ENCODE measurements at places on chromosomes 12 and 14. TPM values are rescaled to one million over a fixed set of nuclear protein-coding genes. Genes with fewer than 3 reads are reported as not detected.

RNASE7 gene
- not detected for total RNA-seq

KITLG gene
- 8.6 TPM for total RNA-seq

DNA sequence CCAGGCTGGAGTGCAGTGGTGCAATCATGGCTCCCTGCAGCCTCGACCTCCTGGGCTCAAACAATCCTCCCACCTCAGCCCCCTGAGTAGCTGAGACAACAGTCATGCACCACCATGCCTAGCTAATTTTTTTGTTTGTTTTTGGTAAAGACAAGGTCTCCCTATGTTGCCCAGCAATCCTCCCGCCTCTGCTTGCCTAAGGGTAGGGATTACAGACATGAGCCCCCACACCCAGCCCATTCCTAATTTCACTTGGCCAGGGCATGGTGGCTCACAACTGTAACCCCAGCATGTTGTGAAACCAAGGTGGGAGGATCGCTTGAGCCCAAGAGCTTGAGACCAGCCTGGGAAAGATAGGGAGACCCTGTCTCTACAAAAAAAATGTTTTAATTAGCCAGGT is 9.1 kb downstream of the DAD1 start:
- no peak overlapping the region for H3K4me3 ChIP-seq
- H3K4me1 ChIP-seq: peaks cover 29% of the 10 kb centered on the region
- no peak for DNase-seq
- no peaks in the 10 kb centered on the region for H3K27me3 ChIP-seq
- H3K27ac ChIP-seq: no peak overlapping the region
- peaks cover 9% of the 10 kb centered on the region for H3K36me3 ChIP-seq

- peaks cover 75% of the 10 kb centered on the region for H3K36me3 ChIP-seq
- peak overlapping the region; percentile 47 for H3K4me3 ChIP-seq
- peak overlapping the region; percentile 67 for H3K27ac ChIP-seq
- H3K4me1 ChIP-seq: peaks cover 58% of the 10 kb centered on the region
- DNase-seq: no peak
- H3K27me3 ChIP-seq: no peaks in the 10 kb centered on the region
Observed at GRCh38 chr14:73717711-73718417, 3.7 kb upstream of the PNMA1 start.

GRCh38 chr14:32384464-32384863 is 55.4 kb downstream of the AKAP6 start:
- no peak for DNase-seq
- no peak overlapping the region for H3K27ac ChIP-seq
- H3K4me3 ChIP-seq: no peak overlapping the region
- no peaks in the 10 kb centered on the region for H3K4me1 ChIP-seq
- H3K36me3 ChIP-seq: no peaks in the 10 kb centered on the region
- no peaks in the 10 kb centered on the region for H3K27me3 ChIP-seq

- no peak for DNase-seq
- H3K27ac ChIP-seq: no peak overlapping the region
- H3K27me3 ChIP-seq: no peaks in the 10 kb centered on the region
- no peak overlapping the region for H3K4me3 ChIP-seq
Observed at GRCh38 chr12:56153678-56154065, 1.3 kb downstream of the MYL6B start.

DNA sequence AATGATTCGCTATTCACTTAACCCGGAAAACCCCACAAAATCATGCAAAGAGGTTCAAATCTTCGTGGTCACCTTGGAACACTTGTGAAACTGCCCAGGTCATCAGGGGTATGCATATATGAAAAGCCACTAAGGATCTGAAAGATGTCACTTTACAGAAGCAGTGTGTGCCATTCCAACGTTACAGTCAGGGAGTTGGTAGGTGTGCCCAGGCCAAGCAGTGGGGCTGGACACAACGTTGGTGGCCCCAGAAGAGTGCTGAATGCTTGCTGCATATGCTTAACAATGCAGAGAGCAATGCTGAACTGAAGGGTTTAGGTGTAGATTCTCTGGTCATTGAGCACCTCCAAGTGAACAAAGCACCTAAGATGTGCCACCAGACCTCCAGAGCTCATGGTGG is 51.1 kb upstream of the EIF5 start:
- H3K36me3 ChIP-seq: no peaks in the 10 kb centered on the region
- DNase-seq: no peak
- H3K4me1 ChIP-seq: peaks cover 28% of the 10 kb centered on the region
- H3K27me3 ChIP-seq: peaks cover 97% of the 10 kb centered on the region
- no peak overlapping the region for H3K4me3 ChIP-seq
- no peak overlapping the region for H3K27ac ChIP-seq

DNA sequence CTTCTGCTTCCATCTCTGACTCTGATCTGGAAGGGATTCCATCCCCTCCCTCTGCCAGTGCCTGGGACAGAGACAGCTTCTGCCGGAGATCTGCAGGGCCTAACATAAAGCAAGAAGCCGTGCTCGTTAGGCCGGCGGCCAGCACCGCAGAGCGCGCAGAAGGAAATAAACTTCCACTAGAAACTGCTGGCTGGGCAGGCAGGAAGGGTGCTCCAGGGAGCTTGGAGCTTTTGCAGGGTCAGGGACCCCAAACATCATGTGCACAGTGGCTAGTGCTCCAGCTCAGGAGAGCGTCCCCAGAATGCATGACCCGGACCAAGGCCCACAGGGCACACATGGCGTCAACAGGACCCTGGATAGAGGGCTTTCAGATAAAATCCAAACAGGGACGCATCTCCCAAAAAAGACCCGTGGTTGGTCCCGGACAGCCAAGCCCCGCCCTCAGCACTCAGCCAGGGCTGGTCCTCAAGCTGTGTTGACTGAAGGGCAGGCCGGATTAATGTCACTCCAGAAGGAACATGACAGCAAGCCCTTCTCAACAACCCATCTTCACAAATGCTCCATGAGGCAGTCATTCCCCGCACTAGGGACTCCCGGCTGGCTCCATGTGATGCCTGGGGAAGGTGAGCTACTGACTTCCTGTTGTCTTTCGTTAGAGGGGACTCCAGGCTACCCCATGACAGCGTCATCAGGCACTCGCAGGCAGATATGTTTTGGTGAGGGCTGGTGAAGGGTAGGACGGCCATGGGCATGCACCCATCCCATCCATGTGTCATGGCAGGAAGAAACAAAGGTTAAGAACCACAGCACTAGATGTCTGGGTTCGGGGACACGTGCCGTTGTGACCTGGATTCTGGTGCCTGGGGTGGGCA is 121.5 kb downstream of the CALM1 start:
- H3K36me3 ChIP-seq: no peaks in the 10 kb centered on the region
- no peak overlapping the region for H3K4me3 ChIP-seq
- peaks cover 69% of the 10 kb centered on the region for H3K4me1 ChIP-seq
- no peak for DNase-seq

DNA sequence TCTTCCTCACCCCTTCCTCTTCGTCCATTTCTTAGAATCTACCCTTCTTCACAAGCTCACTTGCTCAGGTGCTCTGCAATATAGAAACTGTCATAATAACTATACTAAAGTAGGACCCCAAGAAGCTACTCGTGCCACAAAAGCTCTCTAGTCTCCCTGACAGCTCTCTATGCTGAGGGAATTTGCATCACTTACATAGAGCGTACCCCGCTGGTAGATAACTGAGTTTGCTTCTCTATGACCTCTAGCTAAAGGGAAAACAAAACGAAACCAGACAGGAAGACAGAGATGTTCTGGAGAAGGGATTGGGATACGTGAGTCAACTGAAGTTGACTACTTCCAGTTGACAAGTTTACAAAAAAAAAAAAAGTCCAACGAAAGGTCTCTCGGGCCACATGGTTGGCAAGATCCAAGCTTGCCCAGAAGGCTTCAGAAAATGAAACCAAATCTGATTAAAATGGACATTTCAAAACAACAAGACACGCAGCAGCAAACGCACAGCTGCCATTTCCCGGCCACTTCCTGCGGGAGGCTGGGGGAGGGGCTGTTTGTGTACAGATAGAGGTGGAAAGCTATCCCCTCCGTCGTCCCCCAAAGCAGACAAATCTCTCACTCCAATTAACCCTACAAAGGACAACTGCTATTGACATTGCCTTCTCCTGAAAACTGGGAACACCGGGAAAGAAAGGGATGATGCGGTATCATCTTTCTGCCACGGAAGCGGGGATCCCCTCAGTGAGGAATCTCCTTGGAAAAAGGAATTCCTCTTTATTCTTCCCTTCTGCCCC is 1.3 kb downstream of the BAZ2A start:
- H3K36me3 ChIP-seq: peaks cover 12% of the 10 kb centered on the region
- peaks cover 97% of the 10 kb centered on the region for H3K4me1 ChIP-seq
- DNase-seq: peak; percentile 65
- no peaks in the 10 kb centered on the region for H3K27me3 ChIP-seq
- H3K4me3 ChIP-seq: peak overlapping the region; percentile 100
- H3K27ac ChIP-seq: peak overlapping the region; percentile 93

DNA sequence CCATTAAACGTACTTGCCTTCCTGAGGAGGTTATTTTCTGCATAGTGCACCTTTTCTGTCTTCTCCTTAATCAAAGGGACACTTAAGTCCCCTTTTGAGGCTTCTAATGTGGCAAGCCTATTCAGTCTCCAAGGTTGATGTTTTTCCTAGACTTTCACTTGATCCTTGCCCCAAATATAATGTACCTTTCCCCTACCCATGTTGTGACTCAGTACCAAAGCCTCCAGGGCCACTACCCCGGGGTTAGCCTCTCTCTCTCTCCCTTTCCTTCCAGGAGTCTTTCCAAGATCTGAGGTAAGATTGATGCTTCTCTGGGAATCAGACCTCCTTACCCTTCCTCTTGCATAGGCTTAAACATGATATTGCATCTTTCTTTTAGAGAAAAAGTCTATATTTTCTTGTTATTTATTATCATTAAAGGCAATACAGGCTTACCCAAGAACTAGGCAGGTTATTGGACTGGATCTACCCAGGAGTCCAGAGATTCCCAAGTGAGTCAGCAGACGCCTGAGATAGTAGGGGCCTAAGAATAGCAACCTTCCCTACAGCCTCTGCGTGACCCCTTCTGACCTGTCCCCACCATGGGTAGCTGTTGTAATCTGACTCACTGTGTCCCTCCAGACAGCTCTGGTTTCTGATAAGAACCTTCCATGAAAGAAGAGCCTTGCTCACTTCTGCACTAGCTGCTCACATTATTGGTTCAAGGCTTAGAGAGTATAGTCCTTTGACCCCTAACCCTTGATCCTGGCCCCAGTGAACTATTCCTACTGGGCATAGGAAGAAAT is 172.9 kb downstream of the ZFP36L1 start:
- peaks cover 34% of the 10 kb centered on the region for H3K4me1 ChIP-seq
- peak overlapping the region; percentile 81 for H3K27ac ChIP-seq
- H3K4me3 ChIP-seq: no peak overlapping the region
- H3K27me3 ChIP-seq: no peaks in the 10 kb centered on the region

DNA sequence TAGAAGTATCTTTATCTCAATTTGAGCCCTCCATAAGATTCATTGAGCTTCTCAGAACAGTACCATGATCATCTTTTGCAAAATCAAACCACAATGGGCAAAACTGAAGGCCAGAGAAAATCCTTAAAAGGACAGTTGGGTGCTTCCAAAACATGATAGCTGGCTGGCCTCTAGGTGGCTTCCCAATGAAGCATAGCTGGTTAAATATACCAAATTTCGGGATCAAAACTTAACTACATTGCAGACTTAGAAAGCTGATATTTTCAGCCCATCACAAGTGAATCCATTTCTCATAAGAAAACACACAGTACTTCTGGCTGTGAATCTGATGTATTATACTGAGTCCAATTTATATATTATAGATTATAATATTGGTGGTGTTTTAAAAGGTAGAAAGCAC is 15.3 kb upstream of the PIK3C2G start:
- H3K4me1 ChIP-seq: no peaks in the 10 kb centered on the region
- no peak overlapping the region for H3K27ac ChIP-seq
- no peak overlapping the region for H3K4me3 ChIP-seq
- no peak for DNase-seq
- no peaks in the 10 kb centered on the region for H3K36me3 ChIP-seq

GRCh38 chr14:52417139-52417538 is 103.0 kb downstream of the PTGER2 start:
- no peaks in the 10 kb centered on the region for H3K36me3 ChIP-seq
- no peaks in the 10 kb centered on the region for H3K4me1 ChIP-seq
- DNase-seq: no peak
- H3K4me3 ChIP-seq: no peak overlapping the region
- H3K27ac ChIP-seq: no peak overlapping the region

GRCh38 chr12:88496891-88497371 is 83.3 kb downstream of the KITLG start:
- peaks cover 10% of the 10 kb centered on the region for H3K36me3 ChIP-seq
- no peak overlapping the region for H3K4me3 ChIP-seq
- no peaks in the 10 kb centered on the region for H3K4me1 ChIP-seq
- no peak overlapping the region for H3K27ac ChIP-seq

DNA sequence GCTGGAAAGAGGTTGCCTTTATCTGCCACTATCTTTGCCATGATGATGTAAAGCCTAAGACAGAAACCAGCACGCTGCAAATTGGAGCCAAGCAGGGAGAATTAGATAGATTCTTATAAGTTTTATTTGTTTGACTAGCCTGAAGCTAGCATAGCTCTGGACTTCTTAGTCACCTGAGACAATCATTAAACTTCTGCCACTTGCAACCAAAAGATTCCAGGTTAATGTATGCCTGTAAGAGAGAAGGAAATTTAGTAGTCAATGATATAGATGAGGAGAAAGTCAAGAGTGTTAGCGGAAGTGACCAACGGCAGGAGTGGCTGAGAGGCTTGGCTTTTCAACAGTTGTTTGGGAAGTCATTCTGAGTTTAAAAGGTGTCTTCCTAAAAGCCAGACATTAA is 1106.6 kb downstream of the VRK1 start:
- H3K4me3 ChIP-seq: no peak overlapping the region
- H3K27me3 ChIP-seq: no peaks in the 10 kb centered on the region
- H3K36me3 ChIP-seq: no peaks in the 10 kb centered on the region
- no peaks in the 10 kb centered on the region for H3K4me1 ChIP-seq

- H3K4me3 ChIP-seq: no peak overlapping the region
- no peak overlapping the region for H3K27ac ChIP-seq
- H3K4me1 ChIP-seq: no peaks in the 10 kb centered on the region
- no peaks in the 10 kb centered on the region for H3K27me3 ChIP-seq
- no peak for DNase-seq
Observed at GRCh38 chr12:30646821-30647220, 48.8 kb downstream of the IPO8 start.

GRCh38 chr12:26622601-26623000 is 210.4 kb downstream of the ITPR2 start:
- H3K36me3 ChIP-seq: peaks cover 55% of the 10 kb centered on the region
- no peaks in the 10 kb centered on the region for H3K27me3 ChIP-seq
- no peak overlapping the region for H3K4me3 ChIP-seq
- peaks cover 8% of the 10 kb centered on the region for H3K4me1 ChIP-seq
- no peak for DNase-seq

All from left ventricle myocardium inferior (tissue), 1 donor.